ENCODE measurements at places on chromosomes 13 and 19. TPM values are rescaled to one million over a fixed set of nuclear protein-coding genes. Genes with fewer than 3 reads are reported as not detected.
A peak's percentile ranks its signal among the peaks of the same experiment; 100 is the strongest.

DNA sequence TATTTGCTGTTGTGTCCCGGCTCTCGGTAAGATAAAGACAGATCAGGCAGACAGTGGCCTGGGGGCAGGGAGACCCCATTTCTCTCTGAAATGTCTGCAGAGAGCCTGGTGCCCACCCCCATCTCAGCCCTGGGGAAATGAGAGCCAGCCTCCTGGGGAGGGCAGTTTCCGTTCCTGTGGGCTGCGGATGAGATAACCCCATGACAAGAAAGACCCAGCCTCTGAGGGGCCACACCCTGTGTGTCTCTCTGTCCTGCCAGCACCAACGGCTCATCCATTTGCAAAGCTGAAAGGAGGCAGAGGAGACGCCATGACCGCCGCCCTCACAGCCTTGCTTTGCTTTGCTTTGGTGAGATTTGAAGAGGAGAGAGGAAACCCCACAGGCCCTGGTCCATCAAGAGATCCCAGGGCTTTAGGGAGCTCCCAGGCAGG, 28.1 kb upstream of the KIR3DL3 start:
- no peak for DNase-seq

- DNase-seq = no peak
Observed at GRCh38 chr19:29401712-29402421, 123.9 kb upstream of the VSTM2B start.

DNA sequence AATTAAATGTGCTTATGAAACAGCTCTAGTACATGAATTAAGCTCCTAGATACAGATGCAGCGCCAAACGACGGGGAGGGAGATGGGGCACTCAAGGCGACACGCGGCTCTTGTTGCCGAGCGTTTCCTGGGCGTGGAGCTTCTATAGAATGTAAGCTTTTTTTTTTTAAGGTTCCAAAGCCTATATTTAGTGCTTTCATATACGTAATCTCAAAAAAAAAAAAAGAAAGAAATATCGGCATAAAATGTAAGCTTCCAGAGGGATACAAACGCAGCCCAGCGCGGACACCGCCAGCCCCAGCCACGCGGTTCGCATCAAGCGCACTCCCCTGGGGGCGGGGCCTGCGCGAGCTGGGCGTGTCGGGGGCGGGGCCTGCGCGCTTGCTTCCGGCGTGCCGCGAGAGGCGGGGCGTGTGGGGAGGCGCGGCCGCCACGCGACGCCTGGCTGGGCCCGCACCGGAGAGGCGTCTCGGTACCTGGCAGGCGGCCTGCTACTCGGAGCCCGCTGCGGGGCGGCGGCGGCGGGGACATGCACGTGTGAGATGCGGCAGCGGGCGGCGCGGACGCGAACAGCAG, at the start of gene URI1:
URI1 (plus strand) TSS at position 412 of the 576 bp plus-strand sequence. CDS start 309 bp downstream, outside the sequence.
- peak; percentile 93 for DNase-seq

The LRG1 gene
- 0.09 TPM for total RNA-seq

The ZNF763 gene
- 4.5 TPM for total RNA-seq

The OR7E24 gene
- not detected for total RNA-seq
